NCI-H345 (cell line): ENCODE measurements at places on chromosomes 3 and 15.

GRCh38 chr3:131540143-131540542 is 37.4 kb upstream of the MRPL3 start:
- DNase-seq: no peak

- DNase-seq: no peak
Measured at GRCh38 chr15:90599116-90599515, 69.4 kb downstream of the CRTC3 start.

DNA sequence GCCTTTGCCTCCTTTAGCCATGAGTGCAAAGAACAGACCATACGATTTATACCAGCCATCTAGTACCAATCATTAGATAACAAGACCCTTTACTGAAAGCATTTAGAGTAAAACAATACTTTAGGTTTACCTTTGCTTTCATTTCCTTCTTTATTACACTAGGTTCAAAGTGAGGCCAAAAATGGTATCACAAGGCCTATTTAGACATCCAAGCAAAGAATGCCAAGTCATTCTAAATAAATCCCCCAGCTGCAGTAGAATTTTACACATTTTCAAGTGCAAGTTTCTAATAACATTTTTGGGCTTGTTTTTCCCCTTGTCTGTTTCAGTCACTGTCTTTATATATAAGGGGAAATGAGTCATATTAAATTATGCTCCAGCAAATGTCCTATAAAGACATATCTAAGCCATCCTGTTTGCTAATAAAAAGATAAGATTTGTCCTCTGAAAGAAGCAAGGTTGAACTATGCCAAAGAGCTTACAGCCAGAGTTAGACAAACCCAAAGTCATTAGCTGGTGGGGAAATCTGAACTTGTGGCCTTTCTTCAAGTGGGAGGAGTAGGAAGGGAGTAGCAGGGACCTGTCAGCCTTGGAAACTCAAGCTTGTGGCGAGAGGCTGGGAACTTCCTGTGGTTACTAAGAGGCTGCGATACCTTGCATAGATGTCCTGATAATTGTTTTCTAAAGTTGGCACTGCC is 232.7 kb downstream of the MECOM start:
- no peak for DNase-seq

GRCh38 chr3:183252118-183252782 is 803 bp upstream of the B3GNT5 start:
- DNase-seq: no peak

GRCh38 chr15:54987881-54988280 is 208.9 kb downstream of the RSL24D1 start:
- DNase-seq: no peak

GRCh38 chr3:90035643-90036042 is 928.2 kb downstream of the EPHA3 start:
- DNase-seq: no peak

GRCh38 chr15:80923668-80924067 is 66.0 kb downstream of the MESD start:
- no peak for DNase-seq

- no peak for DNase-seq
Measured at GRCh38 chr15:56929933-56930332, 11.5 kb downstream of the TCF12 start.

DNA sequence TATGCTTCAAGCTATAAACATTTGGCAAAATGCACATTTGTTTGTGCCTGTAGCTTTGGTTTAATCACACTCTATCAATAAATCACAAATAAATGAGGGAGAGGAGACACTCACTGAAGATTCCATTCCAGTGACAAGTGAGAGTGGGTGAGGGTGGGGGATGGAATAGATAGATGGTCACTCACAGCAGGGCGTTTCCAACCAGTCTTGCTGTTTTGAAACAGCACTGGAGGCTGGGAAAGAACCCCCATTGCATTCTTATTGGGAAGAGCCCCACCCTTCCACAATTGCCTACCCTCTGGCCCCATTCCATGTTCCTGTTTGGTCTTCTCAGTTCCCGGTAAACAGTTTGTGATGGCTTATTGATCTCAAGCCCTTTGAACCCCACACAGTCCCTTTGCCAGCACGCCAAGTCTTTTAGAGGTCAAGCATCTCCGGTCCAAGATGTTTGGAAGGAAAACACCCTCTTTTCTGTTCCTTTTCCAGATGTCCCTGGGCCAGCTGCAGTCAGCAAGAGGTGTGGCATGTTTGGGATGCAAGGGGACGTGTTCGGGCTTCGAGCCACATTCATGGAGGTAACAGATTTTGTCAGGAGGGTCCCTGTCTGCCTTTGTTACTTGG is 30.7 kb downstream of the LMCD1 start:
- DNase-seq: no peak

- DNase-seq: no peak
Measured at GRCh38 chr3:170387950-170388349, 30.4 kb downstream of the SKIL start.

DNA sequence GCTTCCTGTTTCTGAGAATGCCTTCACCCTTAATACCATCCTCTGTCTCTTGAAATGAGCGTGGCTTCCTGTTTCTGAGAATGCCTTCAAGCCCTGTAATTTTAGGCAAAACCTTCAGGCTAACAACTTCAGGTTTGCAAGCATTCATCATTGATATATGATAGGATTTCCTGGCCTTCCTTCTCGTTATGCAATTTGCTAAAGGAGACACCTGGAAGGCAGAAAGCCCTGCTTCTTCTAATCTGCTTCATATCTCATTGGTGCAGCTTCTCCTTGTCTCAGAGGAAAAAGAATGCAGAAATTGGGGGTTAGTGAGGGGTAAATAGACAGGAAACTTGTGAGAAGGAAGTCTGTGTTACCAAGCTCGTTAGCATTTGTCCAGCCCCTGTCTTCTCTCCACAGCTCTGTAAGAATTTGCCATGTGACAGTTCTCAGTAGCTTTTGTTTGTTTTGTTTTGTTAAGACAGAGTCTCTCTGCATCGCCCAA is 7.3 kb downstream of the ARL6IP5 start:
- DNase-seq: no peak

GRCh38 chr3:134464064-134464688 is 21.6 kb downstream of the ANAPC13 start:
- no peak for DNase-seq

DNA sequence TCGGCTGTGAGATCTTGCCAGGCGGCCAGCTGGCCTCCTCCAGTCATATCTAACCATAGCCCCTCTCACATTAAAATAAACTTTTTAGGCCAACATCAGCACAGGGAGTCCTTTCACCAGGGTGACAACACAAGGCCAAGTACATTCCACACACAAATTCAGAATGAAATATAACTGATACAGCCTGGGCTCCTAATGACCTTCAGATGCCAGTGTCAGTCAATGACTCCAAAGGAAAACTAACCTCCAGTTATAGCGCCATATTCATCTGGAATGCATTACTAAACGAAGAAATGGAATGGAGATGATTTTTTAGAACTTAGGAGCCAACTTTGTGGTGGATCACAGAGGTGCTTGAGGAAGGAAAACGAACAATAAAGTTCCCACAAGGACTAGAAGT is 205.4 kb downstream of the GREM1 start:
- DNase-seq: no peak

- no peak for DNase-seq
Measured at GRCh38 chr3:31277582-31277981, 255.1 kb upstream of the STT3B start.

- no peak for DNase-seq
Measured at GRCh38 chr3:188319569-188319968, 165.6 kb downstream of the LPP start.

DNA sequence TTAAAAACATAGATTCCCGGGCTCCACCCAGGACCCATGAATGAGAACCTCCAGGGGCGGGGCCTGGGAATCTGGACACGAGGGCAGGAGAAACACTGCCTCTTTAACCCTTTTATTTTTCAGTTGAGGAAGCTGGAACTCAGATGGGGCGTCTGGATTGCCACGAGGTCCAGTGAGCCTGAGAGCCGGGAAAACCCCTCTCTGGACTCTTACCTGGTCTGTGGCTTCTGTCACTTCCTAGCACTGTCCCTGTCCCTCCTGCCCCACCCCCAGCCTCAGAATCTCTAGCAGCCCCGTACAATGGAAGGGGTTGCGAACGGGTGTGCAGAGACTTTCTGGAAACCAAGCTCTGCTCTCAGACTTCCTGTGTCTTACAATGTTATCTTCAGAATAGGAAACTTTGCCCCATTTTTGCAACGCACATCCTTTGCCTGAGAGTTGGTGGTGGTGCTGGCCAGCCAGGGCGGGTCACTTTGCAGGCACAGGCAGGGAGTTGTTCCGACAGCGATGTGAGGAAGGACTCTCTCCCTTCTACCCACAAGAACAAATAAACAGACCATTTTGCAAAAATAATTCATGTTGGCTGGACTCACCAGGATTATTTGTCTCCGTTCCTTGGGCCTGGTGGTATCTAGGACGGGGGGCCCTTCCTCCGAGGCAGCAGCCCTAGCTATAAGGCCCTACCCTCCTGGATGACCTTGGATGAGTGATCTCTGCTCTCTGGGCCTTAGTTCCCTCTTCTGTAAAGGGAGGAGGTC is 59.1 kb downstream of the SMAD6 start:
- DNase-seq: no peak

- no peak for DNase-seq
Measured at GRCh38 chr3:169907476-169907875, 3.9 kb upstream of the SAMD7 start.

DNA sequence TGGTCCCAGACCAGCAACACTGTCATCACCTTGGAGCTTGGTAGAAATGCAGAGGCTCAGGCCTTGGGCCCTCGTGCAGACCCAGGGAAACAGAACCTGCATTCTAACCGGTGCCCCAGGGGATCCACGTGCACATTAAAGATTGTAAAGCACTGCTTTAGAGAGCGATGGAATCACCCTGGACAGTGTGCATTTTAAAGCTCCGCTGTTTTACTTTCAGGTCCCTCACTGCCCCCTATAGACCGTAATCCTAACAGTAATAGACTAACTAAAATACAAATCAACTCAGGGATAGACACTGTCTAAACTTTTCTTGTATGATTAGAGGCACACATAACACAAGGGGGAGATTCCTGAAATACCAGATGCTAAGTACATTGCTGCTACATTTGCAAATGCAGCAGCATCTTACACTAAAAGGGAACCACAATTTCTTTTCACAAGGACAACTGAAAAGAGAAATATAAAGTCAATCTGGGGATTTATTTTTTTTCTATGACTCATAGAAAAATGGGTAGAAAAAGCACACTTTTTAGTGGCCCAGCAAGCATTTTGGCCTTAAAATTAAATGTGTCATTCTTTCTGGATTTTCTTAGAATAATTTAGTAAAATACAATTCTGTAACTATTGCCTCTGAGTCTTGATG is 10.5 kb upstream of the SH3GL3 start:
- DNase-seq: no peak

DNA sequence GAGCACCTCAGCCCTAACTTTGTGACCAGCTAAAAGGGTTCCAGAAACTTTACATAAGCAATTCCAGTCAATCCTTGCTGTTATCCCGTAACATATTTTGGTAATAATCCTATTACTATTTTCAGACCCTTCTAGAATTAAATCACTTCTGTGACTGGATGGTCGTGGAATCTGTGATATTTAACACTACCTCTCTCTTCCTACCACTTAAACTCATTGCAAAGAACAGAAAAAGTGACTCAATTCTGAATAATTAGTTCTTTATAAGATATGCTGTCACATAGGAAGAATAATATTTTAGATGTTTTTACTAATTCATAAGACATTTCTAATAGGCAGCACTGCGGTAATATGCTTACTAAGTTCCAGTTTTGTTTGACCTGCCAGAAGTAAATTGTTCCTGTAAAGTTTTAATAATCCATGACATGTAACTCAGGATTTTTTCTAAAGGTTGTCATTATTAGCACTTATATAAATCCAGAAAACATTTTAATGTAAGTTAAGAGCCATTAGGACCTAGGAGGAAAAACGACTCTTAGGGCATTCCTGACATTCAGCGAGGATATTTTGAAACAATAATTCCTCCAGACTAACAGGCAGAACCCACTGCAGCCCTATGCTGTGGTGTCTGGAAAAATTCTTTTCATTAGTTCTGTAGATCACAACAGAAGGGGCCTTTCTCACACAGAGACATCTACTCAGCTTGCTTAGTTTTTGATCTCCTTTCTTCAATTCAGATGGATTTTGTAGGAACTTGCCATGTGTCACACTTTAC is 113.3 kb upstream of the MBNL1 start:
- DNase-seq: no peak

- no peak for DNase-seq
Measured at GRCh38 chr3:35262406-35262805, 376.9 kb upstream of the ARPP21 start.

DNA sequence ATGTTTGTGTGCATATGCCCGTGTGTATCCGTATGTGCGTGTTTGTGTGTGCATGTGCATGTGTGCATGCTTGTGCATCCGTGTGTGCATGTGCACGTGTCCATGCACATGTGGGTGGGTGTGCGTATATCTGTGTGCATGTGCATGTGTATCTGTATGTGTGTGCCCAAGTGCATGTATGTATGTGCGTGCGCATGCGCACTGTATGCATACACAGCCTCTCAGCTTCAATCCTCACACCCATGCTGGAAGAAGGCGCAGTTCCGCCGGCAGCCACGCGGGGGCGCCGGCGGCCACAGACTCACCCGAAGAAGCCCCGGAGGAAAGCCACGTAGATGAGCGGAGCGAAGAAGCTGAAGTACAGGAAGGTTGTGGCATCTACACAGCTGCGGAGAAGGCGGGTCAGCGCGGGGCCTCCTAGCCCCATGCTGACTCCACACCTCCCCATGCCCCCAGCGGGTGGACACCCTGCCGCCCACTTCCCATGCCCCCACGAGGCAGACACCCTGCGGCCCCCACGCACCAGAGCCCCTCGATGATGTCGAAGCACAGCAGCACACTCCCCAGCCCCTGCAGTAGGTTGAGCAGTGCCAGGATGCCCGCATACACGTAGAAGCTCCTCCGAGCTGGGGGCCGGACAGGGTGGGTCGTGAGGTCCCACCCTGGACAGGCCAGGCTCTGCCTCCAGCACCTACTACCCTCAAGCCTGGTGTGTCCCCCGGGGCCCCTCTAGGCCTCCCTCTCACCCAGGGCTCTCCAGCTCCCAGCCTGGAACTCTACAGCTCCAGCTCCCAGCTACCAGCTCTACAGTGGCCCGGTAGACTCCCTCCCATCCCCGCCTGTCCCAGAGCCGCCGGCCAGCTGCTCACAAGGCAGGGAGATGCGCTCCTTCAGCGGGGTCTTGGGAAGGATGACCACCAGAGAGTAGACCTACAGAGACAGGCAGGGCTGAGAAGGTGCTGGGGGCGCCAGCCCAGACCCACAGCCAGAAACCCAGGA is 15.4 kb downstream of the TPRA1 start:
- peak; percentile 73 for DNase-seq
